ENCODE measurements at places on chromosomes 7 and 10. TPM values are rescaled to one million over a fixed set of nuclear protein-coding genes. Genes with fewer than 3 reads are reported as not detected.

The KLLN gene
- 0.13 TPM for total RNA-seq

The CCL24 gene
- not detected for total RNA-seq

The AOAH gene
- 0.38 TPM for total RNA-seq

The GIMAP8 gene
- total RNA-seq, result not detected

The PIP gene
- not detected for total RNA-seq

The NYAP1 gene
- 4.2 TPM for total RNA-seq

The SLC13A4 gene
- not detected for total RNA-seq

The HKDC1 gene
- total RNA-seq, result 25.1 TPM

The ECHS1 gene
- total RNA-seq, result 93.0 TPM

The CHAT gene
- total RNA-seq, result not detected

The CTAGE8 gene
- total RNA-seq, result 1.6 TPM

The PTPRZ1 gene
- not detected for total RNA-seq

The C10orf62 gene
- 0.13 TPM for total RNA-seq

The NEUROD6 gene
- not detected for total RNA-seq

The FAM237B gene
- not detected for total RNA-seq

The PSMG3 gene
- total RNA-seq, result 69.3 TPM

The ITGB8 gene
- 46.4 TPM for total RNA-seq

The ZSCAN21 gene
- 12.8 TPM for total RNA-seq

The FMC1 gene
- 7.3 TPM for total RNA-seq

The PRLHR gene
- not detected for total RNA-seq

The MSMB gene
- not detected for total RNA-seq

The FBXL13 gene
- total RNA-seq, result 0.49 TPM

The CRYGN gene
- not detected for total RNA-seq

The ITGA8 gene
- total RNA-seq, result 0.25 TPM

The UPK3B gene
- 0.98 TPM for total RNA-seq

The KNDC1 gene
- 0.16 TPM for total RNA-seq

The INSYN2A gene
- total RNA-seq, result 0.33 TPM

The PTF1A gene
- total RNA-seq, result not detected

The CRHR2 gene
- not detected for total RNA-seq

The CHN2 gene
- 1.0 TPM for total RNA-seq

The GPR146 gene
- total RNA-seq, result under 0.01 TPM

The ZCCHC24 gene
- total RNA-seq, result 10.3 TPM

The MPP7 gene
- total RNA-seq, result 2.8 TPM
